Stimulated activated CD4-positive, alpha-beta T cell treated with anti-CD3 and anti-CD28 coated beads, Interleukin-1b, Interleukin-23, amount 100 ng/mL, for 1 hour (primary cell): ENCODE measurements at places on chromosomes 2 and 18.

DNA sequence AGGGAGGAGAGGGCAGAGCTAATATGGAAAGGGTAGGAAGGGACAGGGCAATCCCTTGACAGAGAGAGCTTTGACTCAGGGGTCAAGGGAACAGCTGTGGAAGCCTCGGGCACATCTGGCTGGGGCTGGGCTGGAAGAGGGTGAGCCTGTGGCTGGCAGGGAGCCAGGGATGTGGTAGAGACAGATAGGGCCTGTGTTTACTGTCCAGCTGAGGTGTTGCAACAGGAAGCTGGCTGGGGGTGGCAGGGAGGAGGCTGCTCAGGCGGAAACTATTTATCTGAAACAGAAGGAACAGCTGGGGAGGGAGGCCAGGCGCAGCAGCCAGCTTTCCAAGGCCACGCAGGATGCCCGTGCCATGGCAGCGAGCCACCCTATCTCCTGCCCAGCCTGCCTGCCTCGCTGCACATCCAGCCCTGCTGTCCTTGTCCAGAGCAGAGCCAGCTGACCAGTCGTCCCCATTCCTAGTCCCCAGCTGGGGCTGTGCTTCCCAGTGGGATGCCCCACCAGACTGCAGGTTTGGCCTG, 264.7 kb downstream of the CYP26B1 start:
- DNase-seq, result no peak

DNA sequence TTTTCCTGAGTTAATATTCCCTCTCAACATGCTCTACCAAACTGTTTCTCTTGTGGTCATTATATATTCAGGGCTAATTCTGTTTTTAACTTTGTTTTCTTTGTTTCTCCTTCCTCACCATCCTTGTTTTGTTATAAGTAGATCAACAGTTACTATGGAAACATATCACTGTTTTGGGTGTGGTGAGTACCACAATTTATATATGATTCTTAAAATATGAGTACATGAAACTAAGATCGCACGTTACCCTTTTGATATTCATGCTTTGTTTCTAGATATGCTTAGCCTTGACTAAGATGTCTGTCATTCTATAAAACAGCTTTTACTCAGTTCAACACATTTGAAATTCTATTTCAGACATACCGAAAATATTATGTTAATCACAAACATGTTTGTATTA, 232.3 kb upstream of the ITGA4 start:
- DNase-seq, result no peak

DNA sequence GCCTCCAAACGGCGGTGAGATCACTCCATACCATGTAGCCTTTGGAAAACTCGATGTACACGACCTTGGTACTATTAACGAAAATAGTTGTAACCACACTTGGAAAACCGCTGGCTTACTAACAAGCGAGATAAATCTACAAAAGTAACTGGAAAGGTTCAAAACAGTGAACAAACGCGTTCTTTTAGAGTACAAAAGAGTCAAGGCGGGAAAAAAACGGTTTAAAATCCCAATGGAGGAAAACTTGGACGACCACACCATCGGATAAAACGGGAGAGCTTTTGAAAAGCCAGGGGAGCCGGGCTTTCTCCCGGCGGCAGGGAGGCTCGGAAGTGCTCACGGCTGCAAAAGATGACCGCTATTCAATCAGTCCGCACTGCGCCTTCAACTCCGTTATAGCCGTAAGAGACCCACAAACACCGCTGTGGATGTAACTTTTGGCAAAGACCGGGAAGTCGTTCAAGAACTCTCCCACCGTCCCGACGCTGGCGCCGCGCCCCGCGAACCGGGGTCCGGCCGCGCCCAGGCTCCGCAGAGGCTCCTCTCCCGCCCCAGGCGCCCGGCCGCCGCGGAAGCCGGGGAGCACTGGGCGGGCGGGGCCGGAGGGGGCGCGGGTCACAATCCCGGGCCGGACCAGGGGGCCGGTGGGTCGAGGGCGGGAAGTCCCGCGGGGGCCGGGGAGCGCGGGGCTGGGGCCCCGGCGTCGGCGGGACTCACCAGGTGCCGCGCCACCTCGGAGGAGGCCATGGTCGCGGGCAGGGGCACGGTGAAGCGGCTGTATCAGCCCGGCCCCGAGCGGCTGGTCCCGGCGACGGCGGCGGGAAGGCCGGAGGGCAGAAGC, 465 bp downstream of the SEPTIN10 start:
- no peak for DNase-seq

DNA sequence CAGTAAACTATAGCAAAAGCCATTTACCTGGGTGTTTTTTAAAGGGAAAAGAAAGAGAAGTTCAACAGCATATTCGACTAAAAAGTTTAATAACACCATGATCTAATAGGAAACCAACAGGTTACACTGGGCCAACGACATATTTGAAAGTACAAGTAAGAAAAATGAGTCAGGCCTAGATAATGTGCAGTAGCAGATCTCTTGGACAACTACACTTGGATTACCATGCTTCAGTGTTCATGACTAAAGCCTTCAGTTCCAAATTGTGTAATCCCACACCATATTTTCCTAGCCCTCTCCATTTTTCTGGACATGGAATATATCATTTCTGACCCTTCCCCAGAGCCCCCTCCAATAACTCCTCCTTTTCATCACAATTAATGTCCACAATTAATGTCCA, 39.1 kb upstream of the FIGN start:
- no peak for DNase-seq

DNA sequence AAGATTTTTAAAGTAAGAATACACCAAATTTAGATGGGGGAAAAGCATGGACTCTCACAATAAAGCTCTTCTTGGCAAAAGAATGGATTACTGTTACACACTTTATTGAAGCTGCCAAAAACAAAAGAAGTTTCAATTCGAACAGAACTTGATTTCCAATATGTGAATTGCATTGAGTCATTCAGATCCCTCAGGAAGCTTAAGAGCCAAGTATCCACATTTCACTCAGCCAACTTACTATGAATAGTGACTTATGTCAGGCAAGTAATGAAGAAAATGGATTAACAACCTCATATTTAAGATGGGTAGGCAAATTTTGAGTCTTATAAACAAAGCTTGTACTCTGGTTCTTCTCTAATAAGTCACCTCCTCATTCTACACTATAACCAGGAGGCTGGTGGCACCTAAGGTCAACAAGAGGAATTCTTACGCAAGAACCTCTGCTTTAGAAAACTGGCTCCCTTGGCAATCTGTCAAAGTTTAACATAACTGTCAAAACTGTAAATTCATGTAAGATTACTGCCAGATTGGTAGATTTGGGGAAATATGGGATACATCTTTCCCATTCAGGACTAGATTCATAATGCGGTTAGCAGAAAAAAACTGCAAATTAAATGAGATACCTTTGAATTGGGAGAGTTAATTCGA, 6.0 kb downstream of the HADHA start:
- no peak for DNase-seq

DNA sequence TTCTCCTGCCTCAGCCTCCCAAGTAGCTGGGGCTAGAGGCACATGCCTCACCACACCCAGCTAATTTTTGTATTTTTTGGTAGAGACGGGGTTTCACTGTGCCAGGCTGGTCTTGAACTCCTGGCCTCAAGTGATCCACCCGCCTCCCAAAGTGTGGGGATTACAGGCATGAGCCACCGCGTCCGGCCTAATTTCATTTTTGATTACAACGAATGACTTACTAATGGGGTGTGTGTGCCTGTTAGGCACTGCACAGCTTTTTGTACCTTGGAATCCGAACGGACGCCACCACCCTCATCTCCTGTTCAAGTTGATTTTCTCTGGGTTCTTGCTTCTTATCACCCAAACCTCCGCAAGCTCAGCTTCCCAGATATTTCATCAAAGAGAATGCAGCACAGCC, 17.2 kb downstream of the PTMA start:
- DNase-seq, result no peak

- no peak for DNase-seq
Measured at GRCh38 chr2:12302140-12302539, 414.6 kb upstream of the TRIB2 start.

DNA sequence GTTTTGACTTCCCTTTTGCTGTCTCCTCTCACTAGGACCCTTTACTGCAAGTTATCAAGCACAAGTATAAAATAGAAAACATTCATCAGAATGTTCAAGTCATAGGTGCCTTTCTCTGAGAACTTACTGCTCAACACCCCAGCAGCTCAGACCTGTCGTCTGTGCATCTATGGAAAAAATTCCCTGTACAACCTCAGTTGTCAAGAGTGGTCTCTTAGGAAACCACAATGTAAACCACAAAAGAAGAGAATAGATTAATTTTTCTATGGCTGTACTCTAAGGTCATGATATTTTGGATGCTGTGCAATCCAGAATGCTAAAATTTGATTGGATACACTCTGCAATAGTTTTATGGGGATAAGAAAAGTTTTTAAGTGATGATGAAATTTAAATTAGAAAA, 84.1 kb downstream of the RBMS1 start:
- DNase-seq, result no peak

DNA sequence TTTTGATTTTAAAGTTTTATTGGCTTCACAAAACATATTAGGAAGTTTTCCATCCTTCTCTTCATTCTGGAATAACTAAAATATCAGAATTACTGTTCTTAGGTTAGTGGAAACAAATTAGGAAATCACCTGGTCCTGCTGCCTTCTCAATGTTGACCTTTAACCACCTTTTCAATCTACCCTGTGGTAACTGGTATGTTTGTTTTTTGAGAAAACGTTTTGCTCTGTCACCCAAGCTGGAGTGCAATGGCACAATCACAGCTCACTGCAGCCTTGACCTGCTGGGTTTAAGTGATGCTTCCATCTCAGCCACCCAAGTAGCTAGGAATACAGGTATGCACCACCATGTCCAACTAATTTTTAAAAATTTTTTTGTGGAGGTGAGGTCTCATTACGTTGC, 28.4 kb downstream of the ACYP2 start:
- DNase-seq, result no peak

GRCh38 chr2:174442546-174443510, 44.0 kb downstream of the GPR155 start:
- no peak for DNase-seq

- DNase-seq, result no peak
Measured at GRCh38 chr2:204060841-204061240, 124.3 kb downstream of the ICOS start.

DNA sequence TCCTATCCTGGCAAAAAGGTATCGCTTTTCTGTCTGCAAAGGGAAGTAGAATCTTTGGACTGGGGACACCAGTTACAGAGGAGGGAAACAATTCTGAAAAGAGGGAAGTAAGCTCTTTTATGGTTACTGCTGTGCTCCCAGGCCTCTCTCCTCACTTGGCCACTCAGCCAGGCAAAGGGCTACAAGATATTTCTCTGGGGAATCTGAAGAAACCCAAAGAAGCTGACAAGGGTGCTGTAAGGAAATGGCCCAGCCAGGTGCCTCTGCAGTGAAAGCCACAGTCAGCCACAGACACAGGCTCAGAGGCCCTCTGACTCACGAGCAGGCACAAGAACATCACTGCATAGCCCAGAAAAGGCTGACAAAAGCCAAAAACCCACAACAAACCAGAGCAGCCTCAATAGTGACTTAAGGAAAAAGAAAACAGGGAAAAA, 5.8 kb downstream of the HDLBP start:
- DNase-seq, result peak; percentile 47

- DNase-seq, result no peak
Measured at GRCh38 chr2:197274349-197274748, 36.2 kb downstream of the ANKRD44 start.

- no peak for DNase-seq
Measured at GRCh38 chr2:168948621-168949212, 47.6 kb downstream of the G6PC2 start.

- DNase-seq, result no peak
Measured at GRCh38 chr2:239962890-239963591, 62.1 kb downstream of the NDUFA10 start.

GRCh38 chr2:52571380-52572347, 1195.9 kb upstream of the CHAC2 start:
- no peak for DNase-seq

DNA sequence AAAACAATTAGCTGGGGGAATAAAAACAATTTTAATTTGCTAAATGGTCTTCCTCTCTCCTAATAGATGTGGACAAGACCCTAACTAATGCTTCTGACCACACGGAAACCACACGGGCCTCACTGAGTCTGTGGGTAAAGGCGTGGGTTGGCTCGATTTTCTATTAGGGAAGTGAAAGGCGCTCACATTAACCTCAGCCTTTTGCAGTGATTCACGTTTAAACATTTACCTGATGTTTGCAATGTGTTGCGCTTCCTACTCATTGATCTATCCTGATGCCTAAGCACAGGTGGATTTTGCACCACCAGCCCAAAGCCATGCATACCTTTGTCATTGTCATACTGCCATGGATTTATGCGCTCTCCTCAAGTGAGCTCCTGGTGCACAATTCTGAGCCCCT, 35.6 kb upstream of the NRP2 start:
- DNase-seq, result no peak

GRCh38 chr2:72893594-72894319, 6.5 kb downstream of the SPR start:
- no peak for DNase-seq

DNA sequence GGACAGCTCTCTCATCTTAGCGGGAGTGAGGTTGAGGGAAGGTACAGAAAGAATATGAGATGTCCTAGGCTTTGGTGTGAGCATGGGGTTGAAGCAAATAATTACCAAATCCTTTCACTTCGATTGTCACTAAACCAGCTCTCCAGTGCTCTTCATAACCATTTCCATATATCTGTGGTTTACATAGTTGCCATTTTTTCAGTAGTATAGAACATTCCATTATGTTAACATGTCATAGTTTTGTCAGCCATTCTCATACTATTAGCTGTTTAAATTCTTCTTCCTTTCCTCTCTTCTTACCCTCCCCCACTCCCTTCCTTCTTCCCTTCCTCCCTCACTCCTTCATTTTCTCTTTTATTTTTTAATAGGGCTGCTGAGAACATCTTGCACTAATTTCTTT, 205.9 kb downstream of the BABAM2 start:
- DNase-seq, result no peak

- DNase-seq, result no peak
Measured at GRCh38 chr2:15874854-15875804, 65.2 kb upstream of the MYCN start.

- DNase-seq, result no peak
Measured at GRCh38 chr2:9189901-9190300, 16.7 kb upstream of the ASAP2 start.

DNA sequence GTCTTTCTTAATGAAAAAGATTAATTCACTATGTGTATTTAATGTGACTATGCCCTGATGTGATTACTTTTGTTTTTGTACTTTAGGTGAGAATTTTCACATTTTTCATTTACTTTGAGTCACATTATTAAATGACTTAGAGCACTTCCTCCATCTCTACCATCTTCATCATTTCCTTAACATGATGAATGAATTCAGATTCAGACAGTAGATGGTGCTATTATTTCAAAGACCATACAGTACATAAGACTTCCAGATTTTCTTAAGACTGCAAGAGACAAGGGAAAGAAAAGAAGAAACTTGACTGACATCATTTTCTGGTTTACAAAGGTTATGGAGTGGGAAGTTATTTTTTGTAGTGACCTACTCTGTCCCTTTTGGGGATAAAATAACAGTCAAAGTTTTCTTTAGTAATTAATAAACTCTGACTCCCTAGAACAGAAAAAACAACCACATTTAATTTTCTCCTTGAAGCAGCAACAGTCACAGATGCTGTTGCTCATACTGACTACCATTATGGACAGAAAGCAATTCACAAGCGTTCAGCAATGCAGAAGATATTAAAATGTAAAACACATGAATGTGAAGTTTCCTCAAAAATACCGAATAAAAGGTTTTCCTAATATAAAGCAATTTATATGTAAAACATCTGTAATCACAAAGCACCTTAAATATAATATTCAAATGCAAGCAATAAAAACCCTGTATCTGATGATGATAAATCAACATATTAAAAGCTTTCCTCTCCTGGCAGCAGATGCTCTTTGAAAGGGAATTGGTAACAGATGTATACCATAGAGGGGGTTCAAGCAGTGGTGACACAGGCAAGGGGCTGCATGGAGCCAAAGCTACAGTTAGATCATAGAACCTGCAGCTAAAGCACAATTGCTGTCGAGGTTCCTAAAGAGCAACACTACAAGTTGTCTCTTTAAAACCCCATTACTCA, 1010.9 kb upstream of the NXPH2 start:
- no peak for DNase-seq
